ENCODE measurements at places on chromosomes 7 and 10.

GRCh38 chr10:30645340-30645827, 15.8 kb upstream of the LYZL2 start:
- peak; percentile 43 for DNase-seq

- DNase-seq, result no peak
Observed at GRCh38 chr7:132544999-132545398, 31.3 kb downstream of the PLXNA4 start.

- no peak for DNase-seq
Observed at GRCh38 chr10:13120786-13121499, 21.0 kb downstream of the OPTN start.

DNA sequence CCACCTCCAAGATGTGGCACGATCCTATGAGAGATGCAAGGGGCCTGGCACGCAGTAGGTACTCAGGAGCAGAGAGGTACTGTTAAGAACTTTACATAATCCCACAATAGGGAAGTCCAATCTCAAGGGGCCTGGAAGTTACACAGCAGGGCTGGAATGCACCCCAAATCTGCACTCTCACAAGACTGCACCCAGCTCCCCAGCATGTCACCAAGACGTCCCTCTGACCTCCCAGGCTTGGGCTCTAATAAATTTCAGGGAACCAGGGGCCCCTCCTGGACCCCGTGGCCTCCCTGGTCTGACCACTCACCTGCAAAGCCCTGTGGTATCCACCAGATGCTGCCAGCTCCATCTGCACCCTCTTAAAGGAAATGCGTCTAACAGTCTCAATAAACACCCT, 94.9 kb downstream of the OAT start:
- DNase-seq, result no peak

GRCh38 chr7:43108255-43109011, 4.0 kb upstream of the HECW1 start:
- peak; percentile 68 for DNase-seq

Data from RPMI8226 (cell line).